Stimulated activated CD8-positive, alpha-beta memory T cell treated with anti-CD3 and anti-CD28 coated beads, Interleukin-7, amount 100 ng/mL, for 1 hour (primary cell): ENCODE measurements at places on chromosomes 6 and 20.
A peak's percentile ranks its signal among the peaks of the same experiment; 100 is the strongest.

- no peak for DNase-seq
Measured at GRCh38 chr20:23412026-23412425, 9.3 kb downstream of the NAPB start.

- DNase-seq: peak; percentile 83
Measured at GRCh38 chr6:13574149-13574570, 241 bp upstream of the SIRT5 start.

DNA sequence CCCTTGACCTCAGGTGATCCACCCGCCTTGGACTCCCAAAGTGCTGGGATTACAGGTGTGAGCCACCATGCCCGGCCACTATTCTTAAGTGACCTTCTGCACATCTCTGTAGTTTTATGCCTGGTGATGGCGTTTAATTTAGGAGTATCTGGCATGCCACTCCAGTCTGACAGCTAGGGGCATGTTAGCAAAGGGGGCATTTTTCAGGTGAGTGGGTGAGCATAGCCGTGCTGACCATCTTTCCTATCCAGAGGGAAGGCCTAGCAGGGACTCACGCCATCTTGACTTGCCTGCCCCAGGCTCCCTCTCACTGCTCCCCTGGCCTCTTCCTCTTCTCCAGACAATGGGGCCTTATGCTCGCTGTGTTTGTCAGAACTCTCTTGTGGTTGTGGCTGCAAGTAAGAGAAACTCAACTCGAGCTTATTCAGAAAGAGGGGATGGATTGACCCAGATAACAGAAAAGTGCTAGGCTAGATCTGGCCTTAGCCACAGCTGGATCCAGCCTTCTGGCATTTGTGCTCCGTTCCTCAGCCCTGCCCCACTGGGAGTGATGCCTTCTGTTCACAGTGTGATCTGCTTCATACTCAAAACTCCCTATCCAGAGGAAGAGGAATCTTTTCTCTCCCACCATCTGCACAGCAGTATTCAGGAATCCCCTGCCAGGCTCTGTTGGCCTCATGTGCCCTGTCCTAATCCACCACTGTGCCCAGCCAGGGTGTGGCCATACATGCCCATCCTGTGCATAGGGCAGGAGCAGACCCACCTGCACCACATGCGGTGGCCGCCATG is 174.5 kb upstream of the AKAP12 start:
- DNase-seq: no peak

DNA sequence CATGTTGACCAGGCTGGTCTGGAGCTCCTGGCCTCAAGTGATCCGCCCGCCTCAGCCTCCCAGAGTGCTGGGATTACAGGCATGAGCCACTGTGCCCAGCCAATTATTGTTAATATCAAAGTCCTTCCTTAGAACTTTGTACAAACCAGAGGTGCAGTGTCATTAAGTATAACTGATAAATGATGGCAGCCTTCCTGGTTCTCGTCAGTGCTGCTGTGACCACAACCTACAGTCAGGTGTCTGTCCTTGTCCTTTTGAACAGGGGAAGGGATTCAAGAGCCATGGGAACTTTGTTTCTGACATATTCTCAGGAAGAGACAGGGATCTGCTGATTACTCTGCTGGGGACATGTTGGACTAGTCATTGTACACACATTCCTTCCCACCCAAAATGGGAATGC is 103.2 kb upstream of the TIAM2 start:
- no peak for DNase-seq

GRCh38 chr6:23633996-23634395 is 492.0 kb upstream of the NRSN1 start:
- no peak for DNase-seq

- no peak for DNase-seq
Measured at GRCh38 chr20:25125636-25126035, 43.7 kb upstream of the VSX1 start.

GRCh38 chr6:112281821-112282615 is 27.7 kb upstream of the LAMA4 start:
- no peak for DNase-seq

GRCh38 chr6:13407709-13408695 is 79.4 kb downstream of the GFOD1 start:
- DNase-seq: no peak

DNA sequence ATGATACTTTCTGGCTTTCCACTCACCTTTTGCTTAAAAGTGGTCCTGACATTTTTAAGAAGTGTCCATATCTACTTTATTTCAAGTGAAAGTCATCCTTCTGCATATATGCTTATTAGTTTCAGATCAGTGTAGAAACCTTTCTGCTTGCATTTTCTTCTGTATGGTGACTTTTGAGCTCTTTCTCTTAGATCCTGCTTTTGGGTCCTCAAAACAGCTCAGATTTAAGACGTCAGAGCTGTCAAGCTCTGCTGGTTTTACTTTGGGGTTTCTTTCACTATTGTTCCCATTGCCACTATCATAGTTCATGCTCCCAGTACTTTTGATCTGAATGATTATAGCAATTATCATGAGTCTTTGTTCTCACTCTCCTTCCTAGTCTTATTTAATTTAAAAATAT is 41.7 kb downstream of the BCKDHB start:
- no peak for DNase-seq

DNA sequence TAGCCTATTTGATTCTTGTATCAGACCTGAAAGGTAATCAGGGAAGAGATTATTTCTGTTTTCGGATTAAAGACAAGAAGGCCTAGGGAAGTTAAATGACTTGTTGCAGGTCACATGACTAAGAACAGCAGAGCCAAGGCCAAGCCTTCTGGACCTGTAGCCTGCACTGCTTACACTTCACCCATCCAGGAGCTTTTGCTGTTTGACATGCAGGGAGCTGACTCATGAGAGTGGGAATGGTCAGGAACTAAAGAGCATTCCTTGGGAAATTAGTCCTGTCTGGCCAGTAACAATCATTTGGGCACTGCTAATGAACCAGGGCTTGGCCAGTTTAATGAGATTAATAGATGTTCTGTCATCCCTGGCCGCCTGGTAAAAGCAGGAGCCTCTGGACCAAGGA is 46.8 kb downstream of the EIF2S2 start:
- DNase-seq: no peak

GRCh38 chr20:61567204-61567603 is 315.1 kb downstream of the CDH4 start:
- DNase-seq: no peak

- no peak for DNase-seq
Measured at GRCh38 chr6:43505718-43506117, 4.4 kb downstream of the LRRC73 start.

- DNase-seq: no peak
Measured at GRCh38 chr6:131215219-131215618, 80.0 kb downstream of the AKAP7 start.

DNA sequence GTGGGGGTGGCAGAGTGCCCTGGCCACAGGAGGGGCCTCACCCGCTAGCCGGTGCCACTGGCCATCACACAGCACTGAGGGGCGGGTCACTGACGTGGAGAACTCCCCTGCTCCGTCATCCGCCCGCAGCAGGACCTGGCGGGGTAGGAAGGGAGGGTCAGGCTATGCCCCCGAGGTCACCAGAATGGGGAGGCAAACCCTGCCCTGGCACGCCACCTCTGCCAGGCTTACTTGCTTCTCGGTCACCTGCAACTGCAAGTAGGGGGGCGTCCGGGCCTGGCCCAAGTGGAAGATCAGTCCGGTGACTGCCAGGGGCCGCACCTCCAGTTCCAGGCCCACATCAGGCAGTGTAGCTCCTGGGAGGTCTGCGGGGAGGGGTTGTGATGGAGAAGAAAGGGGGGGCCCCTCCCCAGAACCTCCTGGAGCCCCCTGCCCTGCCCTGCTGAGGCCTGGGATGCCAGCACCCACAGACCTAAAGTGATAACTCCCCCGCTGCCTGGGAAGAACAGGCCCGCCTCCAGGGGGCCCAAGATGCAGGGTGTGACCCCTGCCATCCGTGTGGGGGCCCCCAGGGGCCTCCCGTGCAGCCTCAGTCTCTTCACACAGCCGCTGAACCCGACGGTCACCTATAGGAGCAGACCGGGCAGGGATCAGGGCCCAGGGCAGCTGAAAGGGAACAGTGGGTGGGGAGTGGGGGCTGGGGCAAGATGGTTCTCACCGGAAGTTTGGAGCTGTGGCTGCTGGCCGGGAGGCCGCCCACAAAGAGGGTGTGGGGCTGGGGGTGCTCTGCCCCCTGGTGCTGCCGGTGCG is 7.4 kb downstream of the ADRM1 start:
- no peak for DNase-seq

- no peak for DNase-seq
Measured at GRCh38 chr6:162026843-162027242, 700.7 kb downstream of the PRKN start.

DNA sequence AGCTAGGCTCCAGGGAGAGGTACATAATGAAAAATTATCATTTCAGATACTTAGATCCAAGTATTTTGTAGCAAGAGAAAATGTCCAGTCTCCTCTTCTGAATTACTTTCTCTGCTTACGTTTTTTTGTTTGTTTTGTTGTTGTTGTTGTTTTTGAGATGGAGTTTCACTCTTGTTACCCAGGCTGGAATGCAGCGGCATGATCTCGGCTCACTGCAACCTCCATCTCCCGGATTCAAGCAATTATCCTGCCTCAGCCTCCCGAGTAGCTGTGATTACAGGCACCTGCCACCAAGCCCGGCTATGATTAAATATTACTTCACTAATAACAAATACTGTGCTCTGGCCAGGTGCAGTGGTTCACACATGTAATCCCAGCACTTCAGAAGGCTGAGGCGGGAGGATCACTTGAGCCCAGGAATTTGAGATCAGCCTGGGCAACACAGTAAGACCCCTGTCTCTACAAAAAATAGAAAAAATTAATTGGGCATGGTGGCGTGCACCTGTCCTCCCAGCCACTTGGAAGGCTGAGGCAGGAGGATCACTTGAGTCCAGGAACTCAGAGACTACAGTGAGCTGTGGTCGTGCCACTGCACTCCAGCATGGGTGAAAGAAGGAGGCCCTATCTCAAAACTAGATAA is 155.0 kb upstream of the JARID2 start:
- DNase-seq: no peak

DNA sequence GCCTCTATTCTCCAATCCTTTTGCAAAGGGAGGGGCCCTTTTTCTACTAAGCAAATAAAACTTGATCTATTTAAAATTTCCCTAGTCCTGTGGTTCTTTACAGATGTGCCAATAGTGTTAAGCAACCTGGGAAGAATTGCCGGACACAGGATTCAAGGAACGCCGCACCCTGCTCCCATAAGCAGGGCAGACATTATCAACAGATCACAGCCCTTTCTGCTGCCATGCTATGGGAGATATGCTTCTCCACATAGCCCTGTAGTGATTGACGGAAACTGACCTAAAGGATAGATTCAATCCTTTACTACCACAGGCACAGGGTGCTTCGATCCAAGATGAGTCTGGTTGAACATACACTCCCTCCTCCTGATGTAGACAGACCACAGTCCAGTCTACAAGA is 118.4 kb upstream of the TRAF3IP2 start:
- DNase-seq: no peak

GRCh38 chr6:1381481-1382330 is 7.7 kb upstream of the FOXF2 start:
- peak; percentile 23 for DNase-seq

DNA sequence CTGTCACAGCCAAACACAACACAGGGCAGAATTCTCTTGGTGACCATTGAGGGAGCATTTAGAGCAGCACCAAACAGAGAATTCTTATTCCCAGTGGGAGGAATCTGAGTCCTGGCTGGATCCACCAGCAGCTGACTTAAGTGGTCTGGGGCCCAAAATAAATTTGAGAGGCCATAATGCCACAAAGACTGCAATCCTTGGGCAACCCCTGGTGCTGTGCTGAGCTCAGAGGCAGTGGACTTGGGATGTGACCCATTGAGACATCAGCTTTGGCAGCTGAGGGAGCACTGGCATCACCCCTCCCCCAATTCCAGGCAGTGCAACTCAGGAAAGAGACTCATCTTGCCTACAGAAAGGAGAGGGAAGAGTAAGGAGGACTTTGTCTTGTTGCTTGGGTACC is 48.6 kb upstream of the THBS2 start:
- DNase-seq: no peak

GRCh38 chr6:156992020-156992804 is 215.0 kb downstream of the ARID1B start:
- no peak for DNase-seq

DNA sequence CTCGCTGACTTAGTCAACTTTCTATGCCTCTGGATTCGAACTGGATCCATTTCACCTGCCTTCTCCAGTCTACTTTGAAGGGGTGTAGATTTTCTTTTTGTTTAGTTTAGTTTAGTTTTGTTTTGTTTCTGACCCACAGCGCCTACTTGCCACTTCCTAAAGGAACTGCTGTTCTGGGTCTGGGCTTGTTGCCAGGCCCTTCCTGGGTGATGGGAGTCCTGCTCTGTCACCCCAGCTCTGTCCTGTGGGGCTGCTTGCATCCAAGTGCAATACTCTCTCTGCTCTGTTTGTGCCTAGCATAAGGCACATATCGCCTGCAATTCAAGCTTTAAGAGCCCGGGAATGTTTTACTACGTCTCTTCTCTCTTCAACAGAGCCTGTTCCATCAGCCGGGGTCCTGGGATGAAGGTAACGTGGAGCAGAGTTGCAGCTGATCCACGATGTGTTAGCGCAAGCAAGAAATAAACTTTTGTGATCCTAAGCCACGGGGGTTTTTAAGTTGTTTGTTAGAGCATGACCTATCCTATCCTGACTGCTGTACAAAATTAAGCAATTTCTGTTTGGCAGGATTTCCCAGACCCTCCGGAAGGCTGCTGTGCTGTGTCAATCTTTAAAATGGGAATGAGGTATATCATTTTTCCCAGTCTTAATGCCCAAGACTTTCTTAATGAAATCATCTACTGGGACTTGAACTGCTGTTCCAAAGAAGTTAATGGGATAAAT is 30.9 kb upstream of the TAGAP start:
- no peak for DNase-seq

GRCh38 chr6:108106694-108107093 is 32.2 kb upstream of the OSTM1 start:
- no peak for DNase-seq

- DNase-seq: no peak
Measured at GRCh38 chr6:82534876-82535275, 171.3 kb downstream of the TPBG start.

- DNase-seq: no peak
Measured at GRCh38 chr20:25117990-25118389, 36.0 kb upstream of the VSX1 start.
